GM03348 (cell line): ENCODE measurements at places on chromosomes 4 and X.

GRCh38 chr4:36115312-36115711 is 129.0 kb downstream of the ARAP2 start:
- DNase-seq, result no peak

DNA sequence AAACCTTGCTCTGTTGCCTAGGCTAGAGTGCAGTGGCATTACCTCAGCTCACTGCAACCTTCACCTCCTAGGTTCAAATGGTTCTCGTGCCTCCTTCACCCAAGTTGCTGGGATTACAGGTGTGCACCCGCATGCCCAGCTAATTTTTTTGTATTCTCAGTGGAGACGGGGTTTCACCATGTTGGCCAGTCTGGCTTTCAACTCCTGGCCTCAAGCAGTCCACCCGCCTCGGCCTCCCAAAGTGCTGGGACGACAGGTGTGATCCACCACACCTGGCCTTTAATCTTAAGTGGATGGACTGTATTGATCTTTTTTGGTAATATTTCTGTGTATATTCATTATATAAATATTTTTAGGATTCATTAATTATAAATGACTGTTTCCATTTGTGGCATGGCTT is 158.7 kb upstream of the CXorf51A start:
- no peak for DNase-seq

GRCh38 chr4:41363384-41363981 is 106.8 kb downstream of the UCHL1 start:
- DNase-seq, result peak; percentile 70

DNA sequence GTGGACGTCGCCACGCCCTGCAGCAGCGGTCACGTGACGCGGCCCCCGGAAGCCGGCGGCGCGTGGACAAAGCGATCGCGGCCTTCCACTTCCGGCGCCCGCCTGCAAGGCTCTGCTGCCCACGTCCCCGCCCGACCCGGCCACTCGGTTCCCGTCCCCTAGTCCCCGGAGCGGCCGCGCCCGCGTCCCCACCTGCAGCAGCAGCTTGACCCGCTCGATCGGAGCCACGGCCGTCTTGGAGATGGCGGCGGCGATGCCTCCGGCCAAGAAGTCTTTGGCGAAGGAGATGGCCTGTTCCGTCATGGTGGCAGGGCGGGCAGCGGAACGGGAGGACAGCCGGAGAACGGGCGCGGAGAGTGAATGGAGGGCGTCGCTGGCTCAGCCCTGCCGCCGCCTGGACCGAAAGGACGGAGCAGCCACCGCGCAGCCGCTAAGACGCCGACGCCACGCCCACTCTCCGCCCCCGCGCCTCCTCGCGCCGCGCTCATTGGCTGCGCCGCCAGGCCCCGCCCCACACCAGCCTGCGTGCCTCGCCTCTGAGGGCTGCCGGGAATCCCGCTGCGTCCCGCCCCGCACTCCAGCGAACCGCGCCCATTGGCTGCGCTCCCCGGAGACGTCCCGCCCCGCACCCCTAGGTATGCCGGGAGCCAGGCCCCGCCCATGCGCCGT is at the start of gene SLC25A6:
SLC25A6 (minus strand) TSS at position 407 of the 669 bp plus-strand sequence; CDS start at position 303, 104 bp downstream.
- DNase-seq, result peak; percentile 99

DNA sequence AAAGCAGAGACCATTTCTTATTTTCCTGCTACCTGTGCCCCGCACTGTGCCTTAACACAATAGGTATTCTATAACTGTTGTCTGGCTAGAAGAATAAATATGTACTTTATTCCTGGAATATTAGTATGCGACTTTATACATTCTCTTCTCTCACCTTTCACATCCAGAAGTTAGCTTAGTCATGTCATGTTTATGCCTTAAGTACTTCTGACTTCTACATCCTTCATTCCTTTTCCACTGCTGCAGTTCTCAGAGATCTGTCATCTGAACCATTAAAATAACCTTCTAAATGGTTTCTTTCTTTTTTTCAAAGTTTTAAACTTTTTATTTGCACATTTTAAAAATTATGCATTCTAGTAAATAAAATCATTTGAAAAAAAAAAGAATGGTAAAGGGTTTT is 34.4 kb downstream of the KIF4A start:
- DNase-seq, result no peak
